ENCODE measurements at places on chromosomes 16 and 17.
A peak's percentile ranks its signal among the peaks of the same experiment; 100 is the strongest.

- DNase-seq: no peak
Observed at GRCh38 chr16:54931120-54932014, 702 bp downstream of the IRX5 start.

GRCh38 chr17:2898255-2898926 is 102.2 kb downstream of the RAP1GAP2 start:
- no peak for DNase-seq

DNA sequence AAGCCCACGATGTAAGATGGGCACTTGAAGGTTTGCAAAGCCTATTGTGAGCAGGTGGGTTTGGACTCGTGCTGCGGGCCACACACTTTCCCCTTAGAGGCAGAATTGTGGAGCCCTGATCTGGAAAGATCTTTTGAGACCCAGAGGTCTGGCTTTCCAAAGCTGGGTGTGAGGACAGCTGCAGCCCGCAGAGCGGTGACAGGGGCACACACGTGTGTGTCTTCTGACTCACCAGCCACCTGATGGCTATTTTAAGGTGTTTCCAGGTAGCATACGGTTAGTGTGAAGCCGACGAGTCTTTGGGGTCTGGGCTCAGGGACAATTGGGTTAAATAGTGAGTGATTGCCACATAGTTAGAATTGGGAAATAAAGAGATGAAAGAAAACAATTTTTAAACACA is 108.9 kb upstream of the GSE1 start:
- DNase-seq: no peak

GRCh38 chr17:16374146-16374938 is 6.5 kb upstream of the UBB start:
- no peak for DNase-seq

- DNase-seq: no peak
Observed at GRCh38 chr17:45296003-45296832, 20.6 kb downstream of the MAP3K14 start.

DNA sequence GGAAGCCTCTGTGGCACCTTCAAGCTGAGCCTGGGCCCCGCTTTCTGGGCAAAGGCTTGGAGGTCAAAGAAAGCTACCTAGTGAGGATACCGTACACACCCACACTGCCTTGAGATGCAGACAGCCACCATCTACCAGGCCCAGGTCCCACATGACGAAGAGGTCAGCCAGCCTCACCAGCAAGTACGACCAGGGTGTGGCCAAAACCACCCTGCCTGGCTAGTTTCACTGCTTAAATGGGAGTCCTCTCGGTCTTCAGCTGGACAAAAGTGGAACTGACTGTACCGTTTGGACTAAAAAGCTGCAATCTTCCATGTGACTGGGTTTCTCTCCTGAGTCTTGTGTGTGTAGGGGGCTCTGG is 21.6 kb downstream of the VASN start:
- no peak for DNase-seq

- no peak for DNase-seq
Observed at GRCh38 chr16:71442051-71442440, at the start of gene TLE7. TSS of gene TLE7 (minus strand) at chr16:71442054. CDS start at chr16:71433324, 8,730 bp downstream.

- no peak for DNase-seq
Observed at GRCh38 chr16:2420035-2420434, 9.2 kb upstream of the CCNF start.

DNA sequence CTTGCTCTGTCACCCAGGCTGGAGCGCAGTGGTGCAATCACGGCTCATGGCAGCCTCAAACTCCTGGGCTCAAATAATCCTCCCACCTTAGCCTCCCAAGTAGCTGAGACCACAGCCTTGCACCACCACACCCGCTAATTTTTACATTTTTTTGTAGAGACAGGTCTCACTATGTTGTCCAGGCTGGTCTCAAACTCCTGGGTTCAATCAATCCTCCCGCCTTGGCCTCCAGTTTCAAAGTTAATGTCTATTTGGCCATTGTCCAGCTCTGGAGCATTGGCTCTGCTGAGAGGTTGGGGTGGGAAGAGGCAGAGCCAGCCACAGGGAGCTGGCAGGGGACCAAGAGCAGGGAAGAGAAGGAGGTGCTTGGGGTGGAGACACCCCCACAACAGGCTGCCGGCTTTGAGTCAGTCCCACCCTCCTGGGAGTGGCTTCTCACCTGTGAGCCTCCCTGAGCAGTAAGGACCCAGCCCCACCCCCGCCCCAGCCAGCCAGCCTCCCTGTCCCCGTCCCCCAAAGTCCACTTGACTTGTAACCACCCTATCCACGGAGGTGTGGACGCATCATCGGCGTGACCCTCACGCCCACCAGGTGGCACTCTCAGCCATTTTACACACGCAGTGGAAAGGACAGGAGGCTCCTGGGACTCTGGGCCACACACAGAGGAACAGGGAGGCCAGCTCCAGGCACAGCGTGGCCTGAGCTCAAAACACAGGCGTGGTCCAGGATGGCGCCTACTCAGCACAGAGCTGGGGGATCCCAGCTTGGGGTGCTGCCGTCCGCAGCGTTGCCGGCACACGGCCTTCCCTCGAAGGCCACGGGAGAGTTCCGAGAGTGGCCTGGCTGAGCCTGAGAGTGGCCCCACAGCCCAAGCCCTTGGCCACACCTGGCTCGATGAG is 22.8 kb upstream of the PVALEF start:
- peak; percentile 81 for DNase-seq

- no peak for DNase-seq
Observed at GRCh38 chr16:83970430-83970815, 2.4 kb downstream of the NECAB2 start.

GRCh38 chr16:81181013-81181720 is 57.3 kb upstream of the BCO1 start:
- DNase-seq: no peak

DNA sequence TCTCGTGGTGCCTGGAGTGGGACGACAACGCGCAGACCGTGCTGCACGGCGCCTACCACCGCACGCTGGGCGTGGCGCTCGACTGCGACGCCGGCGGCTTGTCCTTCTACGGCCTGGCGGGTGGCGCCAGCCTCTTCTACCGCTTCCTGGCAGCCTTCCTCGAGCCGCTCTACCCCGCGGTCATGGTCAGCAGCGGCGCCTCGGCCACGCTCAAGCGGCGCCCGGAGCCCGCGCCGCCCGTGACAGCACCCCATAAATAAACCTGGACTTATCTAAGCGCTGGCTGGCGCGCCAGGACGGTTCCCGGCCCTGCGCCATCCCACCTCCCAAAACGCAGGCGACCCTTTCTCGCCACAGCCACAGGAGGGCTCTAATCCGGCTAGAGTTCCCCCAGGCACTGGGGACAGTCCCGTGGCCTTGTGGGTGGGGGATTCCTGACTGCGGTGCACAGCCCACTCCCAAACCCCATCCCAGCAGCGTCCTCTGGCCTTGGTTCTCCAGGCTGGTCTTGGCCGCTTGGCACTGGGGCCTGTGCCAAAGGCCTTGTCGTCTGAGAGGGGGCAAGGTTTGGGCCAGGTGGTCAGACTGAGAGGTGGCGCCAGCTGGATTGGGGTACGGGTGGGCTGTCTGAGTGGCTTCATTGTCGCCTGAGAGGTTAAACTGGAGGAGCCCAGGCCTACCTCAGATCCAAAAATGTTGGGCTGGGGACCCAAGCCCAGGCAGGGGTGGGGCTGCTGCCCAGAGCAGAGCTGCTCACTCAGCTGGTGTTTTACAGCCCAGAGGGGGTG is 10.1 kb upstream of the SLC16A5 start:
- DNase-seq: peak; percentile 82

- DNase-seq: no peak
Observed at GRCh38 chr17:13051915-13052314, 34.1 kb upstream of the ELAC2 start.

GRCh38 chr16:68629351-68629910 is 15.7 kb upstream of the CDH3 start:
- DNase-seq: no peak

- no peak for DNase-seq
Observed at GRCh38 chr17:79355165-79355564, 255.7 kb downstream of the RBFOX3 start.

DNA sequence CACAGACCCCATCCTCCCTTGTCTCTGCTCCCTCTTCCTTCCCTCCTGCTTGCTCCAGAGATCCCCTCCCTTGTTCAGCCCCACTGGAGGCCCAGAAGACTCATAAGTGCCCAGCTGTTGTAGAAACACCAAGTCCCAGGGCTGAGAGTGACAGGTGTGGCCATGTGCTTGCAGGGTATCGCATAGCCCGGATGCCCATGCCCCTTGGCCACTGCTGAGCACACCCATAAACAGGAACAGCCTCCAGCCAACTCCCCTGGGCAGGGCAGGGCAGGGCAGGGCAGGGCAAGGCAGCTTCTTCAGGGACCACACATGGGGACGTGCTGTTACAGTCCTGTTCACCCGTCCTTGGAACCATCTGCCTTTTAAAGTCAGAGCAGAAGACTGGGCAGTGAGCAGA is 2.0 kb downstream of the CACNG1 start:
- DNase-seq: no peak

DNA sequence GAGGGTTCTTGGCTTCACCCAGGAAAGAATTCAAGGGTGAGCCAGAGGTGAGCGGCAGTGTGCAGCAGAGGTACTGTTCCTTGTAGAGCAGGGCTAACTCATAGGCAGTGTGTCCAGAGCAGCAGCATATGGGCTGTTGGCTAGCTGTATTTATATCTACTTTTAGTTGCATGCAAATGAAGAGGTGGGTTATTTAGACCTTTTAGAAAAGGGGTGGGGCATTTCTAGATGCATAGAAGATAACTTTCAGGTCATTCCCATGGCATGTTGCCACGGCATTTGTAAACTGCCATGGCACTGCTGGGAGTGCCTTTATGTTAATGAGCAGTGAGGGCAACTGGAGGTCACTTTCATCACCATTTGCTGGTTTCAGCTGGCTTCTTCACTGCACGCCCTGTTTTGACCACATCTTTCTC is 141.0 kb downstream of the STX8 start:
- DNase-seq: no peak

- DNase-seq: no peak
Observed at GRCh38 chr17:31493656-31494155, 102.2 kb downstream of the RAB11FIP4 start.

- DNase-seq: no peak
Observed at GRCh38 chr17:44200478-44201155, 933 bp upstream of the ATXN7L3 start.

DNA sequence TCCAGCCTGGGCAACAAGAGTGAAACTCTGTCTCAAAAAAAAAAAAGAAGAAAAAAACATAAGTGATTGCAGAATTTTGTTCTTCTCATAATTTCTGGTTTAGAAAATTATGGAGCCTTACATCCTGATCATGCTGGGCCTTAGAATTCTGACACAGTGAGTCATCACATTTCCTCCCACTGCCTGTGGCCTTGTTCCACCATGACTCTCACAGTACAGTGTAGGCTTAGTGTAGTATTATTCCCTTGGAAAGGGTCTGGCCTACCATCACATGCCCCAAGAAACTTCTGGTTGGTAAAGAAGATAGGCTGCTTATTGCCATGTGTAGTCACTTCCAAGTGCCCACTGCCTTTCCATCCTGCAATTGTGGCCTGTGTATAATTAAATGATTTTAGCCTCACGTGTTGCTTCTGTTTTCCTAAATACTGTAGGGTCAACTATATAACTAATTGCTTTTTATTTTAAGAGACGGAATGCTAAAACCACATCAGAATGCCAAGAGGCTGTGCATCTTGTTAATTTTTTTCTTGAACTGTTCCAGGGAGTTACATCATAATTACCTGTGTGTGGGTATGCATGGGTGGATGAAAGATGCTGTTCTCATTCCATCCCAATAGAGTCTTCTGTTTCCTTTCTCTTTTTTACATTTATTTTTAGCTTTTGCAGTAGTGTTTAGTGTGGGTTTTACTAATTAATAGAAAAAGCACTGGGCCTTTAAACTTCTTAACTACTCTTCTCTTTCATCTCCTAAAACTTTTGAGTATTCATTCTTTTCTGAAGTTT is 25.9 kb downstream of the OGFOD1 start:
- DNase-seq: no peak

DNA sequence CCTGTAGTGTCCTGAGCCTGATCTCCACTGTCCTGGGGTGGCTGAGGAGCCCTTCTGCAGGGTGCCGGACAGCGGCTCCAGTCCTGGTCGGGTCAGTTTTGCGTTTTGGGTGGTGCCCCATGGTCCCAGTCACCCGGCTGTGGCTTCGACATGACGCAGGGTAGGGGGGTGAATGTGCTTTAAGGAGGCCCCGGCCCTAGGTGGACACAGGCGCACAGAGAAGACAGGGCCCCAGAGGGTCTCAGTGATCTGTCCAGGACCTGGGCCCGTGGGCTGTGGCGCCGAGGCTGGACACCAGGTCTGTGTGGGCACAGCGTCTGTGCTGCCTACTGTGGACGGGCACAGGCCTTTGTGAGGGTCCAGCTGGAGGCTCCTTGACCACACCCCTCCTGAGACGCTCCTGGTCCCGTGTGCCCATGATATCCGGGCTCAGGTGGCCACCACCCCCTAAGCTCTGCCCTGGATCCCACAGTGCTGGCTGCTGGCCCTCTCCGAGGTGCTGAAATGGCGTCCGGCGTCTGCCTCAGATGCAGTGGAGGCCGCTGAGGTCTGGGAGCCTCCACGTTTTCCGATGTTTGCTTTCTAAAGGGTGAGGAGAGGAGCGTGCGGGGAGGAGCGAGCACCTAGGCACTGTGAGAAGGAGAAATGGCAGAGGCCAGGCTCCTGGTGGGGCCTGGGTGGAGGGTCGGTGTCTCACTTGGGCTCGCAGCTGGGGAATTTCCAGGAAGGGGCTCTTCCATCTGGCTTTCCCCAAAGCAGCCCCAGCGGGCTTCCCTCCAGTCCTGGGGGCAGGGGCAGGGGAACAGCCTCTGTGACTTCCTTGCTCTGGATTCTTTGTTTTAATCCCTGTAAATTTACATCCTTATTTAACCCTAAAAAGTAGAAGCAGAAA is 56.1 kb upstream of the ACSF3 start:
- no peak for DNase-seq

GRCh38 chr17:38443356-38444031 is 15.2 kb downstream of the ARHGAP23 start:
- DNase-seq: no peak

GRCh38 chr17:40547785-40548478 is 17.3 kb downstream of the CCR7 start:
- no peak for DNase-seq

GRCh38 chr17:41642252-41643156 is 18.1 kb upstream of the KRT17 start:
- no peak for DNase-seq

DNA sequence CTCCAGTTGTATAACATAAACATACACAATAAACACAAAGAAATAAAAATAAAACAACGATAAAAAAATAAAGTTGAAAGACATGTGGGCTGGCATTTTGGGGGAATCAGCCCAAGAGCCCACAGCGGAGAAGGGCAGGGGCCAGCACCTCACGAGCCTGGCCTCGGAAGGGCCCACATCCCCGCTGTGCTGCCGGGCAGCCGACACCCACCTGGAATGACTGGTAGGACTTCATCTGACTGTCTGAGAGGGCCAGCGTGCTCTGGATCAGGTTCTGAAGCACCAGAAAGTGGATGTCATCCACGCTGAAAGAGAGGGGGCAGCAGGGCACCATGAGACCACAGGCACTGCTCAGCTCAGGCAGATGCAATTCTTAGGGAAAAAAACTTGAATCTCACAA is 73.5 kb downstream of the GTF3C1 start:
- DNase-seq: no peak

Measured in activated CD8-positive, alpha-beta memory T cell treated with anti-CD3 and anti-CD28 coated beads for 24 hours (primary cell).